ENCODE measurements at places on chromosomes 4 and X.
A peak's percentile ranks its signal among the peaks of the same experiment; 100 is the strongest.

DNA sequence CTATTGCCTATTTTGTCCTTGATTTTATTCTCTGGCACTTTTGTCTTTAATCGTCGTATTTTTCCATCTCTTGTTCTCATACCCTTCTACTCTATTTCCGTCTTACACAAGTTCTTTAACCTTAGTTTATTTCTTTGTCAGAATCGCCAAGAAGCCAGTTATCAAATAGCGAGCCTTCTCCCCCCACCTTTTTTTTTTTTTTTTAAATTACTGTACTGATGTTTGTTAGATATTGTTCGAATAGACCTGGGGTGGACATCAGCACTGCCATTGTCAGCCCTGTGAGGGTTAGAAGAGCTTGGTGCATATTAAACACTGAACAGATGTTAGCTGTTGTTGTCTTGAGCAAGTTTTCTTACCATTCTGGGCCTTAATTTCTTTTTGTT lies 1.2 kb downstream of the SPCS3 start:
- DNase-seq, result no peak

DNA sequence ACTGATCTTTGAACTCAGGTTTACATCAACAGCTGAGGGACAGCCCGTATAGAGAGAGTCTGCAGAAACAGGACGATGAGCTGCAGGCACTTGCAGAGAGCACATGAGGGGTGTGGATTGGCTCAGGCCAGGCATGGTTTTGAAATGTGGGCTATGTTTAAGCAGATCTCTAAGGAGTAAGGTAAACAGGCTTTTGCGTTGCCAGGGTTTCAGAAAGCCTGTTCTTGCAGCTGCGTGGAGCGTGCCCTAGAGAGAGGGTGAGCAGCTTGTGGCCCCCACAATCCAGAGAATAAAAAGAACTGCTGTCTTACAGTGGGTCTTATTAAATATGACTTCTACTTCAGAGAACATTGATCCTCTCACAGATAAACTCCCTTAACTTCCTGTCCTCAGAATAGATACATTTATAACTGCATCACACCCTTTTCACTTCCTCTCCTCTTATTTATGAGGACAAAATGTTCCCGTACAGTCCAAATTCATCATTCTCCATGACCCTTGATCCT lies 64.1 kb downstream of the TMA16 start:
- DNase-seq, result no peak

DNA sequence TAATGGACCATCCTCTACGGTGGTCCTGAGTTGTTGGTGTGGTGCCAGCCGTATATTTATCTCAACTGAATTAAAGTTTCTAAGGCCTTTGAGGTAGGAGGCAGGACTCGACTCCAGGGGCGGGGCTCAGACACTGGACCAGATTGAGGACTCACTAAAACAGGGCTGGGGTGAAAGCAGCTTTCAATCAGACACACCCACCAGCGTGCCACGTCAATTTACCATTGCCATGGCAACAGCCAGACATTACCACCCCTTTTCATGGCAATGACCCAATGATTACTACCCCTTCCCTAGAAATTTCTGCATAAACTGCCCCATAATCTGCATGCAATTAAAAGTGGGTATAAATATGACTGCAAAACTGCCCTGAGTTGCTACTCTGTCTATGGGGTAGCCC lies 6.7 kb upstream of the TLR1 start:
- no peak for DNase-seq

DNA sequence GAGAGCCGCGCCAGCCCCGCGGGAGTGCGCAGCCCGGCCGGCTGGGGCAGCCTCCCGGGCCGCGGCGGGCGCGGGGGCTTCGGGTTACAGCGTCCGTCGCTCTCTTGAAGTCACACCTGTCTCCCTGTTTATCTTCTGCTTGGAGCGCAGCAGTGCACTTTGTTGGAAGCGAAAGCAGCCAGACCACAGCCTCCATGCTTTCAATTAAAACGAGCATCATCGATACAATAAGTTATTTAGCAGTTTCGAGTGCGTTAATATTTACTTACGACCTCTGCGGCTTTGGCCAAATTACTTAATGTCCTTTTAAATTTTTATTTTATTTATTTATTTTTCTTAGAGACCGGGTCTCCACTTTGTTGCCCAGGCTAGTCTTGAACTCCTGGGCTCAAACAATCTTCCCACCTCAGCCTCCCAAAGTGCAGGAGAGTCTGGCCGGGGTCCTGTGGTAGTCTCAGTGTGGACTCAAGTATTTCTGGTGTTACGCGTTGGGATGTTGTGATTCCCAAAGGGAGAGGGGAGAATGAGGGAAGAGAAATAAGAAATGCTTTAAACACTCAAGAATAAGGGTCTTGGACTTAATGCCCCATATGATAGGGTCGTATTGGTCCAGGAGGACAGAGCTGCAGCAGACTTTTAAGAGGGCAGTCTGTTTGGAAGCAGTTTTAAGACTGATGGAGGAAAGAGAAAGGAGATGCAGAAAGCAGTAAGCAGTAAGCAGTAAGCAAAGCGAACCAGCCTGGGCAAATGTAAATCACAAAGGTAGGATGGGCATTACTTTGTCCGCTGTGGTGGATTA lies 504 bp upstream of the PDLIM3 start:
- DNase-seq, result no peak

- no peak for DNase-seq
Observed at GRCh38 chr4:57303012-57303751, 193.0 kb upstream of the IGFBP7 start.

GRCh38 chrX:15570145-15570544 lies 30.6 kb downstream of the ACE2 start:
- no peak for DNase-seq

- no peak for DNase-seq
Observed at GRCh38 chrX:109600237-109600651, 24.7 kb downstream of the KCNE5 start.

- DNase-seq, result peak; percentile 75
Observed at GRCh38 chr4:80201252-80202151, 4.2 kb downstream of the PRDM8 start.

GRCh38 chr4:108146819-108147218 lies 21.9 kb downstream of the LEF1 start:
- DNase-seq, result no peak

DNA sequence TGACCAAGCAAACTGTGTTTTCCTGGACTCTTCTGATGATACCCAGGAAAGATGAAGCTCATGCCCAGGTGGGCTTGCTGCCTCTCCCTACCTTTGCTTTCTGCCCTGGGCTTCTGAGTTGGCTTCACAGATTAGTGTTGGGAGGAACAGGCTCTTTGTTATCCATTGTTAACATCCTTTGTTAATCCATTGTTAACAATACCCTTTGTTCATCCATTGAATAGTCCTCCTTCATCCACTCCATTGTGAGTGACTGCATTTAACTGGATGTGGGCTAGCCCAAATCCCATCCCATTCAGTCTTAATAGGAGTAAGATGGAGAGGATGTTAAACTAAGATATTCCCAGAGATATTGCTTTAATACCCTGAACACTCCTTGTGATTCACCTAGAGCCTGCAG lies 199.0 kb upstream of the LNX1 start:
- no peak for DNase-seq

DNA sequence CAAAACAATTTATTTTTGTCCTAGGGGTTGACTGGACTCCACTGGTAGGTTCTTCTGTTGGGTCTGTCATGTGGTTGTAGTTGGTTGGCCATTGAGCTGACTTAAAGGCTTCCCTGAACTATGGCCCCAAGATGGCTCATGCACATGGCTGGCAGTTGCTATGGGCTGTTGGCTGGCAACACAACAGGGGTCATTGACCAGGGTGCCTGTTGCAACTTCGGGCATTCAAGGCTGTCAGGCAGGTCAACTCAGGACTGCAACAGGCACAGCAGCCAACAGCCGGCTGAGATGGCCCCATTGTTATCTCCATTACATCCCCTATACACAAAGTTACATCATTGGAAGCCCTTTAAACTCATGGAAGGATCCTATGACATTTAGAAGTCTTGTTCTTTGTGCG lies 109.7 kb upstream of the CPEB2 start:
- DNase-seq, result no peak

DNA sequence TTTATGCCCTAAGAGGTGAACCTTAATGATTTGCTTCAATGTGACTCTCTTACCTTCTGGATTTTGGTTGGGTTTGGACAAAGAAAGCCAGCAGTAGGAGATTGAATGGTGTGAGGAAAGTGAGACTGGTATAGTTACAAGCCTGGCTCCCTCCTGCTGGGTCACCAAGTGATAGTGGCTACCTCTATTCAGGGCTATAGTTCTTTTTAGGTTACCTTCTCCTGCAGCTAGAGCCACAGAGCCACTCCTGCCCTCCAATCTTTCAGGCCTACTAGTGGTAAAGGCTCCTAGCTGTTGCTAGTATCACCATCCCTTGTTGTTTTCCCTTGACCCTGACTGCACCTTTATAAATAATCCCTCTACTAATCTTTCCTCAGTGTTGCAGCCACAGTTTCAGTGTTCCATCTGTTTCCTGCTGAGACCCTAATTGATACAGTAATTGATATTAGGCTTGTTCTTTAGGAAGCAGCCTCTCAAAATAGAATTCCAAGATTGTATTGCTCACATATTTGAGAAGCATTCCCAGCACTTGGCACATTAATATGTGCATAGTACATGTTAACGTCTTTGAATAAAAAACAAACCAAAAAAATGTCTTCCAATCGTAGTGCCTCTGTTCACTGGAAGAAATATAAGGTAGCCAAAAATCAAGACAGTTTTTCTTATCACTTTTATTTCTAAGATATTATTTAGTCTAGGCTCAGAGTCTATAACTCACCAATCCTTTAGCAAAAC lies 82.3 kb downstream of the SRPX start:
- DNase-seq, result no peak

- no peak for DNase-seq
Observed at GRCh38 chr4:140930557-140930956, 174.4 kb upstream of the TBC1D9 start.

DNA sequence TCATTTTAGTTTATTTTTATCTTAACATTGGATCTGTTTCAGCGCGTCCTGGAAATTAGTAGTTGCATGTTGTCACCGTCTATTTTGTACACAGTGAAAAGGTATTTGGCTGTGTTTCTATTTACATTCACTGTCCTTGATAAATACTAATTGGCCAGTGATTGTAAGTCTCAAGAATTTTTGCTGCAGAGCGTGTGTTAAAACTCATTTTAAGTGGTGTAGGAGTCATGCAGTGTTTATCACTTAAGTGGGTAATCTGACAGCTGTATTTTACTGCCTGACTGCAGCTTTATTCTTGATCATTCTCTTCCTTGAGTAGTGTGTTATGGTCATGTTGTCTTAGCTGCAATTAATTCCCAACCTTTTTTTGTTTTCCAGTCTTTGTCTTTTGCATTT lies 9.8 kb downstream of the GUCY1A1 start:
- DNase-seq, result no peak

GRCh38 chrX:10176121-10177003 lies 19.6 kb downstream of the CLCN4 start:
- no peak for DNase-seq

DNA sequence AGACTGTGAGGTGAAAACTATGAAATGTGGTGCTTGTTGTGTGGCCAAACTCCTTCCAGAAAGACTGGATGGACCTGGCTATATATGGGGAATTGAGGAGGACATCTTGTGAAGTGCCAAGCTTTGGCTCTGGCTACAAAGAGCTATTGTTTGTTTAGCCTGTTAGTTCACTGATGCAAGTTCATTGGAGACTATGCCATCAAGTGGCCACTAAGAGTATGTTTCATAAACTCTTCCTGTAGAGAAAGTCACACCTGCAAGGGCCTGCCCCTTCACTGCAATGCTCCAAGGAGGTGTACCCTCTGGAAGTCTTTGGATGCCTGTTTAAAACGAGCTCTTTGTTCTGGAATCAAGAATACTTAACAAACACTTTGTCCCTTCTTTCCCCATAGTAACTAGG lies 382.0 kb downstream of the GABRG1 start:
- no peak for DNase-seq

GRCh38 chr4:24433515-24434214 lies 150.7 kb downstream of the DHX15 start:
- no peak for DNase-seq

- DNase-seq, result no peak
Observed at GRCh38 chr4:169305173-169305572, 34.4 kb upstream of the SH3RF1 start.

DNA sequence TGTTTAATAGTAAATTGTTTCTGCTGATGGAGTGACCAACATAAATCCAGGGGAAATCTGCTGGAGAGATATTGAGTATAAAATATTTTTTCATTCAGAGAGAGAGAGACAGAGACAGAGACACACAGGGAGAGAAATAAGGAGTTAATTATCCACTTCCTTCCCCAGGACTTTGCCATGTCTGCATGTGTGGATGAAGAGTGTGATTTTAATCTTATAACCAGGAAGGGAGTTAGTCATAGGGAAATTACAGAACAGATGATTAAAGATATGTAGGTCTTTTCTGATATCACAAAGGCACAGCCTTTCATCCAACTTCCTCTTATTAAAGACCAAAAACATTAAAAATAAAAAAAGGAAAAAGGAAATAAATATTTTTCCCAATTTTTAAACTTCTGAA lies 526.3 kb downstream of the SPRY1 start:
- no peak for DNase-seq

DNA sequence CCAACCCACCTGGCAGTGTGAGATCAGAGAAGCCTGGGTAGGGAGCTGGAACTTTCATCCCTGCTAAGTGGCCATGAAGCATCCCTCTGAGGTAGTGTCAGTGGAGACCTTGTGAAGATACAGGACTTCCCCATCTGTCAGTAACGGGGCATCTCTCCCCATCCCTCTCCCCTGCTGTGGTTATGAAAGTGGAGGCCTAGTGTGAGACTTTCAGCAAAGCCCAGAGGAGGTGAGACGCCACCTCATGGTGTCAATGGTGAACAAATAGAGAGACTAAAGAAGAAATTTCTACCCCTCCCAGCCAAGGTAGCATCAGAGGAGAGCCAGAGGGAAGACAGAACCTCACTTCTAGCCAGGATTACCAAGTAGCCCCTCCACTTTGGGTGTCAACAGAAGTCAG lies 150.2 kb downstream of the VEGFC start:
- no peak for DNase-seq

DNA sequence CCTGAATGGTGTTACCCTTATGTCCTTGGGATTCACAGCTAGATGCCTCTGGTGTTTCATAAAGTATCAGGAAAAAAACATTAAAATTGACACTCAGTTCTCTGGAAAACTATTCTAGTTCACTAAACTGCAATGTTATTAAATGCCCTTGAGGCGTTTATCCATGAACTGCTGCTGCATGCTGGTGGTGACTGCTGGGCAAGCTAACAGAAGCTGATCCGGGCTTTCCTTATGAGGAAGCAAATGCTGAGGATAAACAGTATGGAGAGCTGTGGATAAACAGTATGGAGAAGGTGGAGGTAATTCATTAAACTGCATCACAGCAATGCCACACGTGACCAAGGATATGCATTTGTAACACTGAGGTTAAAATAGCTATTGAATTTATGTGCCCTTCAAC lies 227.0 kb downstream of the NR3C2 start:
- DNase-seq, result no peak

- no peak for DNase-seq
Observed at GRCh38 chrX:119189115-119189514, 47.0 kb upstream of the PGRMC1 start.

DNA sequence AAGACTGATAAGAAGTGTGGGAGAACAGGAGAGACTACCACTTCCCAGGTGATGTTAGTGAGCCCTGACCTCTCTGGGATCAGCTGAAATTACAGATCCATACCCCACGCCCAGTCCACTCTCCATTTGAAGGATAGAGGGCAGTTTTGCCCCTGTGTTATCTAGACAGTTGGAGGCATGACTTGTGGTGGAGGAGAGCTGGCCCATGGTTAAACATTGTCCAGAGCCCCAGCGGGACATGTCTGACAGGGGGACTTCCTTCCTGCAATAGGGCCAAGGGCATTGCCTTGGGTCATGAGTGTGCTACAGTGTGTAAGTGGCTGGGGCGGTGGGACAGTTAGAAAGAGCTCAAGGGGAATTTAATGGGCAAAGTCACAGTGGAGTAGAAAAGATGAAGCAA lies 181.1 kb downstream of the MID1IP1 start:
- DNase-seq, result no peak

Measured in activated T-cell treated with anti-CD3 and anti-CD28 coated beads, Interleukin-2, amount 50 U/mL, for 4 hours (primary cell).